Activated T-cell treated with anti-CD3 and anti-CD28 coated beads for 48 hours (primary cell): ENCODE measurements at places on chromosomes 7 and 10.

DNA sequence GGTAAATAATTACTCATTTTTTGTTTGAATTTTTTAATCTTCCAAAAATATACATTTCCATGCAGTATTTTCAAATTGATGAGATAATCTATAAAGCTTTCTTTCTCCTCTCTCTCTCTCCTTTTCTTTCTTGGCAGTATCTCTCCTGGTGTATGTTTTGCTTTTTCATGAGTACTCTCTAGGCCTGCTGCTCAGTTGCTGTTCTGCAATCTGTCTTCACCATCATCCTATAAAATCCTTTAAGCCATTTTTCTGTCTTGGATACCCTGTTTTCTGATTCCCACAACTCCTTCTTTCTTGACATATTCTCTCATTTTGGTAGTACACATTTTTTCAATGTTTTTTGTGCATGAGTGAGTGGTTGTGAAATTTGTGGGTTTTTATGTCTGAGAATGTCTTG lies 1558.1 kb upstream of the LRRTM3 start:
- DNase-seq: no peak

DNA sequence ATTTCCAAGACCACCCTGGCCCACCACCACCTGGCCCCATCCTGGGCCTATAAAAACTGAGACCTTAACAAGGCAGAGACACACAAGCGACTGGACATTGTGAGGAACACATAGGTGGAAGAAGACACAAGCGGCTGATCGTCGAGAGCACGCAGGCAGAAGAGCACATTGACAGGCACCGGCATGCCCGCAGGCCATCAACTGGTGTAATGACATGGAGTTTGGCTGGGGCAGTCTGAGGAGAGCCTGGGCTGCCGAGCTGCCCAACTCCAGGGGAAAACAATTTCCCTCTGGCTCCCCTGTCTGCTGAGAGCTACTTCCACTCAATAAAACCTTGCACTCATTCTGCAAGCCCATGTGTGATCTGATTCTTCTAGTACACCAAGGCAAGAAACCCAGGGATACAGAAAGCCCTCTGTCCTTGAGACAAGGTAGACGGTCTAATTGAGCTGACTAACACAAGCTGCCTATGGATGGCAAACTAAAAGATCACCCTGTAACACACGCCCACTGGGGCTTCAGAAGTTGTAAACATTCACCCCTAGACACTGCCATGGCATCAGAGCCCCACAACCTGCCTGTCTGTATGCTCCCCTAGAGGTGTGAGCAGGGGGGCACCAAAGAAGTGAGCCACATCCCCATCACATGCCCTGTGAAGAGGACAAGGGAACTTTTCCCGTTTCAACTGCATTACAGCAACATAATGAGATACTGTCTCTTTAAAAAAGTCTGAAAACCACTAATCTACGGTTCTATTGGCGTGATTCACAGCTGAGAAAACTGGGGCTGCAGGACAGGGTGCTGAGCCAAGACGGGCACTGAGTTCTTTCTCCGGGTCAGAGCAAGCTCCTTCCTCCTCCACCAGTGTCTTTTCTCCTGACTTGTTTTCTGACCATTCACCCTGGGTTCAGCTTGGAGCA lies 18.5 kb upstream of the TNS3 start:
- no peak for DNase-seq

GRCh38 chr10:43186150-43186549 lies 47.9 kb downstream of the CSGALNACT2 start:
- DNase-seq: no peak

DNA sequence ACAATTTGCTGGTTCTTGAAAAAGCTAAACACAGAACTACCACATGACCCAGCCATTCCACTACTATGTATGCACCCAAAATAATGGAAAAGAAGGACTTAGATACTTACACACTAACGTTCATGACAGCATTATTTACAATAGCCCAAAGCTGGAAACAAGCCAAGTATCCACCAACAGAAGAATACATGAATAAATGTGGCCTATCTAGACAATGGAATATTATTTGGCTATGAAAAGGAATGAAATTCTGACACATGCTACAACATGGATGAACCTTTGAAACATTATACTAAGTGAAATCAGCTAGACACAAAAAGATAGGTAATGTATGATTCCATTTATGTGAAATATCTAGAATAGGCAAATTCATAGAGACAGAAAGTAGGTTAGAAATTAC lies 67.4 kb upstream of the EXOC4 start:
- DNase-seq: no peak

DNA sequence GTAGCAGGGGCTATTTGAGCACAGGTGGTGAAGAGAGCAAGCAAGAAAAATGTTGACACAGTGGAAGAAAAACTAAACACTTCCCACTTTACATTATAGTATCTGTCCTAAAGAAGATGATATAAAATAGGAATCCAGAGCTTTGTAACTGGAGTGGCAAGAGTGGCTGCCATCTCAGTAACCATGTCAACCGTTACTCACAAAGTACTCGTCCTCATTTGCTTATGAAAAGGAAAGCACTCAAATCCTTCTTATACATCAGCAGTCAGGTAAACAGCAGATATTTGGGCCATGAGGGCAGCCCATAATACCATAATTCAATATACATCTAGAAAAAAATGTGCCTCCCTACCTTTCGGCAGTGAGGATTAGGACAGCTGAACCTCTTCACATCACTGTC lies 70.1 kb downstream of the RNF216 start:
- DNase-seq: no peak
